ENCODE measurements at places on chromosomes 12 and 14. TPM values are rescaled to one million over a fixed set of nuclear protein-coding genes. Genes with fewer than 3 reads are reported as not detected.

ESPL1 gene
- 12.3 TPM for polyA plus RNA-seq

KTN1 gene
- polyA plus RNA-seq: 155 TPM

- H3K27me3 ChIP-seq: peaks cover 100% of the 10 kb centered on the region
- H3K4me1 ChIP-seq: peaks cover 44% of the 10 kb centered on the region
- H3K27ac ChIP-seq: no peak overlapping the region
- H3K4me3 ChIP-seq: peak overlapping the region; percentile 25
Measured at GRCh38 chr12:106583242-106584103, 669 bp downstream of the RFX4 start.

DNA sequence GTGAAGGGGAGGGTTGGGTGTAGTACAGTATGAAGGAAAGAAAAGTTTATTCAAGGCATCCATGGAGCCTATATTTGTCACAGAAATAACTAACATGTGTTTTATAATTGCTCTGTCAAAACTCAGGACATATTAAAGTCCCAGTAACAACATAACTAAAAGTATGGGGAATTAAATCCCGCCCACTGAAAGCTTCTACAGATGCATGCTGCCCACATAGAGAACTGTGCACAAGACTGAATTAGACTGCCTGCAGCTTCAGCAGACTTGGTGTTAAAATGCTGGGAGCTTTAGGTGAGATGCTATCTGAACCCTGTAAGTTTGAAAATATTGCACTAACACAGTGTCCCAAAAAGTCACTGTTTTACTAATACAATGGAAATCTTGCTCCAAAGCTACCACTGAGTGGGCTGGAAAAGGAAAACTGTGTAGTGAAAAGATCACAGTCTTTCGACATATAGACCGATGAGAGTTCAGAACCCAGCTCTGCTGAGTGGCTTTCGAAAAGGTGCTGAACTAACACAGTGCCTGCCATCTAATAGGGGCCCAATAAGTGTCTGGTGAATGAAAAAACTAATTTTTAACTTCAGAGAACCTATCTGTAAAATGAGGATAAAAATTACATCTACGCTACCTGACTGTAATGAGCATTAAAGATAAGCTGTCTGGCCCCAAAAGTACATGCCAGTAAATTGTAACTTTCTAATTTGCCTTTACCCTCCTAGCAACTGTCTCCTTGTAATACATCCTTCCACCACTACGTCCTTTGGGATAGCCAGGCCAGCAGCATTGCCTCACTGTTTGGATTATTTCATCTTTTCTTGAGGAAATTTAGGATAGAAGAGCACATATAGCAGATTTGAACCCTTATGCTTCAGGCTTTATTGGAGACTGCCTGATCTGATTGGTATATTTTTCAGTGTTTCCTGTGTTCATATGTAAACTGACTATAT, 237.6 kb downstream of the BCAT1 start:
- no peak for DNase-seq
- no peak overlapping the region for H3K4me3 ChIP-seq
- no peak overlapping the region for H3K27ac ChIP-seq
- no peaks in the 10 kb centered on the region for H3K4me1 ChIP-seq
- no peaks in the 10 kb centered on the region for H3K27me3 ChIP-seq

GRCh38 chr14:89325959-89326358, 91.1 kb downstream of the FOXN3 start:
- H3K27me3 ChIP-seq: no peaks in the 10 kb centered on the region
- no peak for DNase-seq
- H3K27ac ChIP-seq: no peak overlapping the region
- no peak overlapping the region for H3K4me3 ChIP-seq
- no peaks in the 10 kb centered on the region for H3K4me1 ChIP-seq

GRCh38 chr14:87813211-87813610, 179.8 kb downstream of the GALC start:
- H3K4me3 ChIP-seq: no peak overlapping the region
- no peaks in the 10 kb centered on the region for H3K36me3 ChIP-seq
- no peaks in the 10 kb centered on the region for H3K27me3 ChIP-seq

Measured in left lung (tissue), 14 donors.